ENCODE measurements at places on chromosomes 3 and 15.
A peak's percentile ranks its signal among the peaks of the same experiment; 100 is the strongest.

GRCh38 chr15:37100966-37101215 is 542 bp upstream of the MEIS2 start:
- DNase-seq = no peak

- no peak for DNase-seq
Measured at GRCh38 chr3:195238586-195239118, 32.3 kb downstream of the XXYLT1 start.

- peak; percentile 33 for DNase-seq
Measured at GRCh38 chr3:100463002-100463401, 29.4 kb upstream of the TMEM45A start.

DNA sequence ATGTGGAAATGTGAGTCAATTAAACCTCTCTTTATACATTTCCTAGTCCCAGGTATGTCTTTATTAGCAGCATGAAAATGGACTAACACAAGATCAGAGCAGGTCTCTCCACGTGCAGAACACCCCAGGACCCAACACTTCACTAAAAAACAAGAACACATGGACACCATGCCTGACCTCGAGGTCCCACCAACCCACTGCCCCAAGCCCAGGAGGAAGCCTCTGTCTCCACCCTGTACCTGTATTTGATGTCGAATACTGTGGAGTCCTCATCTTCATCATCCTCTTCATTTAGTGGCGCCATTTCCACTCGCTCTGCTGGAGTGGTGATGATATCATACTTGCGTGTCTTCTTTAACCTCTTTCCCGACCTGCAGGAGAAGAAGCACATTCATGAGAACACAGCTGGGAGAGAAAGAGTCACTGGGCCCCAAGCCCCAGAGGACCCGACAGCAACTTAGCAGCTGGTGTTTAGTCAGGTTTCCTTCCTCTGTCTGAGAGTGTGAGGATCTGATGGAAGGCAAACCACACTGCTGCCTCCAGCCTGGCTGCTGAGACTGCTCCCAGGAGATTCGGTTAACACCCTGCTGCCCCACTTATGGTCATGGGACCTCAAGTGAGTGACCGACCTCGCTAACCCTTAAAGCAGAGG is 25.5 kb downstream of the FAM174B start:
- no peak for DNase-seq

GRCh38 chr15:73923488-73924164 is 2.6 kb upstream of the LOXL1 start:
- no peak for DNase-seq

DNA sequence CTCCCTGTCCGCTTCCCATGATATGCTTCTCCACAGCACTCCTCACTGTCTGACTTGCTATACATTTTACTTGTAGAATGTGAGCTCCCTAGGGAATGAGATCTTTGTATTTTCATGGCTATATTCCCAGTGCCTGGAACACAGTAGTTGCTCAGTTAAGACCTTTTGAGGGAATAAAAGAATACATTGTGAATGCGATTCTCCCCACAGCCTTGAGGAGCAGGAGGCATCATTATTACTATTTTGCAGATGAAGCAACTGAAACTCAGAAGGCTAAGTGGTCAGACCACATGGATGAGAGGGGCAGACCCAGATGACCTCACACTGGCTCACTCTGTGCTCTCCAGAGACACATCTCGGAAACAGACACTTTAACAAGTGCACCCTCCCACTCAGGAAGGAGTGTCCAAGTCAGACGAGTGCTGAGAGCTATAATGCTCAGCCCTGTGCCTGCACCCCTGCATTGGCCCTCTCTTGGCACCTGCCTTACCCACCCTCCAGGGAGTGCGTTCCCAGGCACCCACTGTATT is 46.8 kb downstream of the SST start:
- DNase-seq = no peak

DNA sequence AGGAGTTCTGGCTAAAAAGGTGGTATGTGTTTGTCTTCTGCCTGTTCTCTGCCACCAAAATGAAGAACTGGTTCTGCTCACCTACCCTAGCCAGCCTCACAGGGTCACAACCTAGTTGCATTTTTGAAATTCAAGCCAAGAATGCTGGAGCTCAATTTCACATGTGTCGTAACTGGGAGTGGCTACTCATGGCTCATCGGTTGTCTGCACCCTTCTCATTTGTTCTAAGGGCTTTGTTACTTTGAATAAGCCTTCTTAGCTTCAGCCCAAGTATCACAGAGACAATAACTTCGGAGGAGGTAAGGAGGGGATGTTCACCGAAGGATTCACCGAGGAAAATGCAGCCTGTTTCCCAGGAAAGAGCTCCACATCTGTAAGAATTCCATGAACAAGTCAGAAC is 134.3 kb upstream of the RARB start:
- no peak for DNase-seq

- no peak for DNase-seq
Measured at GRCh38 chr3:52051444-52051843, 4.9 kb downstream of the DUSP7 start.
